ENCODE measurements at places on chromosomes 13 and 19.

DNA sequence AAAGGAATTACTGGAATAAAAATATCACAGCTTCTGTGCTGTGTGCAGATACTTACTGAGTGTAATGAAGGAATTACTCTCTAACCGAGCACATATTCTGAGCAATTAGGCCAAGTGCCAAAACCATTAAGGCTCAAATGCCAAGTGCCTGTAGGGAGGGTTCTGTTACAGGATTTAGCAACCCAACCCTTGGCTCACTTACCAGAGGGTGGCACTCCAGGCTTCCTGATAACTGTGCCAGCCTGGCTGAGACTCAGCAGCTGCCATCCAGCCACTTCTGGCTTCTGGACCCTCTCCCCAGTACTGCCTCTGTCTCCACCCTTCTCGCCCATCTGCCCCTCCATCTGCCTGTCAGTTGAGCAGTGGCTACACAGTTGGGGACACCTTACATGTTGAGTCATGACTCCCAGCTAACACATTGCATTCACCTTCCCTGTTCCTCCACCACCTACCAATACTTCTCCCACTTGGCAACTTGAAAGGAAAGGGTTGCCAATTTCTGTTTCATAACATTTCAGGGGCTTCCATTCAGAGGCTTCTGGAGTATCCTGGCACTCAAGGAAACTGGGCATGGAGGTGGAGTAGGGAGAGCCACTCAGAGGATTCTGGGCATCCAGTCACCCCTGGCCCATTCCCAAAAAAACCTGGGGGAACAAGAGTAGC lies 110.5 kb downstream of the COG6 start:
- DNase-seq, result peak; percentile 35

- no peak for DNase-seq
Measured at GRCh38 chr13:36814465-36814864, 4.6 kb upstream of the RFXAP start.

DNA sequence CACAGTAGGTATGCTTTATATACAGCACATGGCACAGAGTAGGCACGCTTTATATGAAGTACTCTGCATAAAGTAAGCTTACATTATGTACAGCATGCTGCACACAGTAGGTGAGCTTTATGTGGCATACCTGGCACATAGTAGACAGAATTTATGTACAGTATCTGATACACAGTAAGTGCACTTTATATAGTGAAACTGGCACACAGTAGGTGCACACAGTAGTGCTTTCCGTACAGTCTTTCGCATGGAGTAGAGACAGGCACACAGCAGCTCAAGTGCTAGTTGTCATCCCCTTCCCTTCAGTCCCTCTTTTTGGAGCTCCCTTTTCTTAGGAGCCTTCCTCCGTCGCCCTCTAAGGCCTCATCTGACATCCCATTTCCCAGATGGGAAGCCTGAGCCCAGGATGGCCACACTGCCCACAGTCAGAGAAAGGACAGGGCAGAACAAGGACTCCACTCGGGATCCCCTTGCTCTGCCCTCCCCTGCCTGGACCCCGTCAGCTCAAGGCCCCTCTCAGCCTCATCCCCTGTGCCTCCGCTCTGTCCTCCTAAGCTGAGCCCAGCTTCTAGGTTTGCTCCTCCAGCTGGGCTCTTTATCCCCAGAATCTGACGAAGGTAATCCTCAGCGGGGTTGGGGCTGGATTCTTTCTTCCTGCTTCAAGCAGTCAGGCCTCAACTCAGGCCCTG lies 852 bp upstream of the CYP4F12 start:
- DNase-seq, result no peak

GRCh38 chr19:43763473-43763939 lies 8.7 kb upstream of the SMG9 start:
- no peak for DNase-seq

DNA sequence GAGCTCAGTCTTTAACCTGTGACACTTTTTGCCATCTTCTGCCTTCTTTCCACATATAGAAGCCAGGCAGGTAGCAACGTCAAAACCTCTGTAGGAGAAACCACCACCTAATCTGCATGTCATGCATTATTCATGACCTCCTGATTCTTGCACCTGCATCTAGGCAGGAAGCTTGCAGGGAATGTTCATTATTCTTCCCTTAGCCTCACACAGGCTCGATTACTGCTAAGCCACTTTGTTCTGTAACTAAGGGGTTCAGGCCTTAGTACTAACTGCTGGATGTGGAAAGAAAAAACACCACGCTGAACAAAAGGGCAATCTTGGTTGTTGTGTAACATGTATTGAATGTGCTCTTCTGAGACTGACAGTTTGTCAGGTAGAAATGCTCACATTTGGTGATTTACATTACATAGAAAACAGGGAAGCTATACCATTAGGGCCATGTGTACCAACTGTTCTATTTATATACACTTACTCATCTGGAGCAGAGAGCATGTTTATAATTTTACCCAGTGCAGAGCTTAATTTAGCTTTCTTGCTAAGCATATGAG lies 366.9 kb downstream of the KLF12 start:
- DNase-seq, result no peak

DNA sequence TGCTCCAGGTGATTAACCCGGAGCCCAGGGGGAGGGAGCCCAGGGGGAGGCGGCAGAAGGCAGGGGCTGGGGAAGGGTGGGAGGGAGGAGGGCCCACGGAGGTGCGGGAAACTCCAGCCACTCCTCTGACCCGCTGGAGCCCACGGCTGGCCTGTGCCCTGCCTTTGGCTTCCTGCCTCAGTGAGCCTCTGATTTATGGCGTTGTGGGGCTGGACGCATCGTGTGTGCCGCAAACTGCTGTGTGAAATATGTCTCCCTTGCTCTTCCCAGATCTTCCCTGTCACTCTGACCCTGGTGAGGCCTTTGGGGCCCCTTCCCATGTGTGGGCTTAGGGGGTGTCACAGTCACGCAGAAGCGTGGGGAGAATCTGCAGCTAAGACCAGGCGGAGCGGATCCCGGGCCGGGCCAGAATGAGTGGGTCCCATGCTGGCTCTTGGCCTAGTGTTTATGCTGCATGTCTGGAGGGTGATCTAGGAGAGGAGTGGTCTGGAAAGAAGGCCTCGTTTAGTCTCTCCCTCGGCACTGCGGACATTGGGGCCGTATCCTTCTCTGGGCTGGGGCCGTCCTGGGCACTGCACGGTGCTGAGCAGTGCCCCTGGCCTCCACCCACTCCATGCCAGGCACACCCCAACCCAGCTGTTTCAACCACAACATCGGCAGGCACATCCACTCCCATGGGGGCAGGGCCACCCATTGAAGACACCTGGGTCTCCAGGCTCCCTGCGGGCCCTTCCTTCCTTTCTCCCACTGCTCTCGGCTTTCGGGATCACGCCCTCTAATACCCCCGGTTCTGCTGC lies 123.0 kb downstream of the KDM4B start:
- DNase-seq, result no peak

- DNase-seq, result no peak
Measured at GRCh38 chr19:11203194-11204075, 6.1 kb upstream of the KANK2 start.

GRCh38 chr19:35553385-35554000 lies 8.1 kb downstream of the TMEM147 start:
- no peak for DNase-seq

- DNase-seq, result peak; percentile 70
Measured at GRCh38 chr19:49210108-49210900, 52.7 kb downstream of the TRPM4 start.

GRCh38 chr13:53167561-53167960 lies 138.9 kb downstream of the OLFM4 start:
- no peak for DNase-seq

DNA sequence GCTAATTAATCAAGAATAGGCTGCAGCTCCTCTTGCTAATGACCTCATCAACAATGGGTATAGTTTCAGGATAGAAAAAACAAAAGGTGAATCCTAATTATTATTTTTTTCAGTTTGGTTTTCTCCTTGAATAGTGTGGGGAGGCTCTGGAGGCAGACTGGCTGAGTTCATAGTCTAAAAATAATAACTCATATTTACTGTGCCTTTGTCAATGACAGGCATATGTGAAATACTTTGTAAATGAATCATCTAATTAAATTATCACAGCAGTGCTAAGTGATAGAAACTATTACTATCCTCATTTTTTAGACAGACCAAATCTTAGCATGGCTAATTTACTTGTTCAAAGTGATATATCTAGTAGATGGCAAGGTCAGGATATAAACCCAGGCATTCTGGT lies 1261.0 kb upstream of the SLC10A2 start:
- DNase-seq, result no peak

- no peak for DNase-seq
Measured at GRCh38 chr13:37475151-37475550, 123.4 kb downstream of the POSTN start.

GRCh38 chr19:19531951-19532805 lies 3.5 kb downstream of the YJEFN3 start:
- peak; percentile 80 for DNase-seq

DNA sequence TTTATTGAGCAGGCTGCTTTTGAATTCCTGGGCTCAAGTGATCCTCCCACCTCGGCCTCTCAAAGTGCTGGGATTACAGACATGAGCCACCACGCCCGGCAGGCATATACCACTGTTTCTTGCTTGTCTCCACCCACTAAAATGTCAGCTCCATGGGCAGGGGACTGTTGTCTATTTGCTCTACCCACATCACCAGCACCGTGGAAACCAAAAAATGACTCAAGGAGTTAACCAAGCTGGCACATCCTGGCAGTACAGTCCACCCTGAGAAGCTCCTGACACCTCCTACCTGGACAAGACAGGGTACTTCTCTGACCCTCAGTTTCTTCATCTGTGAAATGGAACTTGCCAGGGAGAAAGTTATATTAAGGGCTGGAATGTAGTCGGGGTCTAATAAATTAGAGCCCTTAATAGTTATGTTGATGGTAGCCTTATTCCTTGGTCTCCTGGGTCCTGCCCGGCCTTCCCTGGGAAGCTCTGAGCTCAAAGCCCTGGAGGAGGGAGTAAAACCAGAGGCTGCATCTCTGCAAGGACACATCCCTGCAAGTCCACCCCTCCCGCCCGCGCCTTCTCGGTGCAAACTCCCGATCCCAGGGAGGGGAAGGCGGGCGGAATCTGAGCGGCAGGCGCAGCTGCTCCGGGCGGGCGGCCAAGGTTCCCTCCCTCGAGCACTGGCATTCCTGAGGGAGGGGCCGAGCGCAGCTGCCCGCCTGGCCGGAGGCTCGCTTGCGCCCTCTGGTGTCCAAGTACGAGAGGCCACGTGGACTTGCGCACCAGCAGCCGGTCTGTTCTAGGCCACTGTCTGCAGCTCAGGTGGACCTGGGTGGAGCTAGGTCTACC lies 14.1 kb downstream of the RDH8 start:
- peak; percentile 78 for DNase-seq

DNA sequence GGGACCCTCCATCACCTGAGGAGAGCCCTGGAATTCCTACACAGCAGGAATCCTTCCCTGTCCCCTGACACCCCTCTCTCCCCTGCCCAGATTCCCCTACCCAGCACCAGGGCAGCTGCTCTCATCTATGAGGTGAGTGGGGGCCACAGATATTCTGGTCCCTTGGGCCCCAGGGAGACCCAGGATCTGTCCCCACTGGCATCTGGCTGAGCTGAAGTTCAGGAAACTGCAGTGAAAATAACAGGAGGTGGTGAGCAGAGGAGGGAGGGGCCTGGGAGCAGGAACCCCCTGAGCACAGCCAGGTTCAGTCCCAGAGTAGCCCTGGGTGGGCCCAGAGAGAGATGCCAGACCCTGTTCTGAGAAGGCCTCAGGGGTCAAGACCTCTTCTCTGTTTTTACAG lies 10.1 kb downstream of the CEACAM21 start:
- DNase-seq, result no peak

- peak; percentile 38 for DNase-seq
Measured at GRCh38 chr19:39937094-39937720, 2.8 kb upstream of the FCGBP start.

GRCh38 chr19:21023901-21024300 lies 3.4 kb downstream of the ZNF430 start:
- DNase-seq, result peak; percentile 4

GRCh38 chr13:42379241-42379640 lies 107.3 kb downstream of the AKAP11 start:
- no peak for DNase-seq

DNA sequence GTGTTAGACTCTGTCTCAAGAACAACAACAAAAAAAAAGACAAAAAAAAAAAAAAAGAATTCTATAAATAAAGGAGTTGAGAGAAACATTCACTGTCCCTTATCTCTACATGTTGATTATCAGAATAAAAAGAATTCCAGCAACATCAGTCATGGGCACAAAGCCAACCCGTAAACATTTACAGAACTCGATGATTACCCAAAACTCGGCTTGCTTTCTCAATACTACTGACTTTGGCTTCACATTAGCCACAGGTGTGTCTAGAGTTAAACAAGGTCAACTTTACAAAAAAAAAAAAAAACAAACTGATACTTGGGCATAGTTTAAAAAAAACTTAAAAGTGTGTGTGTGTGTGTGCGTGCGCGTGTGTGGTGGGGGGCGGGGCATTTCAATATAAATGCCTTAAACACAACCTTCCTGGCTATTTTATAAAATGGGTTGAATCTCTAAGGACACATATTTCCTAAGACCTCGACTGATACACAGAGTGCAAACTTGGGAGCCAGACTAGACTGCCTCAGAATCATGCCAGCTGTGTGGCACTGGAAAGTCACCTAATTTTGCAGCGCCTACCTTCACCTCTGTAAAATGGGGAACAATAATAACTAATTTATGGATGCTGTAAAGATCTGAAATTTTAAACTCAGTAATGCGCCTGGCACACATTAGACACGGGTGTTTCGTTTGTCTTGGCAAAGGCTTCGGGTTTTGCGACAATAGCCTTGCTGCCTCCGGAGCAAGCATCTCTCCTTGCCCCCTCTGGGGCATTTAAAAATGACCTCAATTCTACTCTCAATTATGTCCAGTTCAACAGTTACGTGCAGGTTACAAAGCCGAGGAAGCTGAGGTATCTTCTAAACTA lies 922 bp downstream of the EBPL start:
- DNase-seq, result no peak

DNA sequence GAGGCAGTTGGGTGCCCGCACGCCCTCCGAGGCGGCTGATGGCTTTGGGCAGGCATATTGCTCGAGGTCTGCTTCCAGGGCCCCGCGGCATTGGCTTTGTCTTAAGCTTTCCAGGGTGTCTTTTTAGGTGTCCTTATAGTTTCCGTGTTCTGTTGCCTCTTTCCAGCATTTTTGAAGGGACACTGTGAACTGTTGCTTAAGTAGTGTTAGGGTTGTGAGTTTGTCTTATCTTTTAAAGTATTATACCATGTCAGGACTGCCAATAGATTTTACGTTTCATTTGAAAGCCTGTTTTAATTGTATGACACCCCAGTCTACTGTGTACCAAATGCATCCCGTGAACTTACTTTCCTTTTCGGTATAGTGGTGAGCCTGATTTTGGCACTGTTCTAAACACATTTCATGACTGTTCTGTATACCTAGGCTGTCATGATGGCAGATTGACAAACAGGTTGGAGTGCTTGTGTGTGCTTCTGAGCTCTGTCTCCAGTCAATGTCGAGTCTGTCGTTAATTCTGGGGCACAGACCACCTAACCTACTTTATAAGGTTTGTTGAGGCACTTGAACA lies 656 bp downstream of the PCCA start:
- no peak for DNase-seq

Data from stimulated activated CD4-positive, alpha-beta T cell treated with anti-CD3 and anti-CD28 coated beads, Interleukin-1b, Interleukin-23, amount 100 ng/mL, for 48 hours (primary cell).